ENCODE measurements at places on chromosomes 4 and X.

DNA sequence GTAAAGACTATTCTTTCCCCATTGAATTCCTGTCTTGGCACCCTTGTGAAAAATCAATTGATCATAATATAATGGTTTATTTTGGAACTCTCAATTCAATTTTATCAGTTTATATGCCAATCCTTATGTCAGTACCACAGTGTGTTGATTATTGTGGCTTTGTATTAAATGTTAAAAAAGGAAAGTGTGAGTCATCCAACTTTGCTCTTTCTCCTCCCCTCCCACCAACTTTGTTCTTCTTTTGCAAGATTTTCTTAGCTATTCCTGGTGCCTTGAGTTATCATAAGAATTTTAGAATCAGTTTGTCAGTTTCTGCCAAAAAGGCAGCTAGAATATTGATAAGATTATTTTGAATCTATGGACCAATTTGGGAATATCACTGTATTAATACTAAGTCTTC, 11.2 kb upstream of the RNF175 start:
- no peak for DNase-seq

- DNase-seq: no peak
Observed at GRCh38 chr4:89906777-89907521, 12.3 kb downstream of the MMRN1 start.

DNA sequence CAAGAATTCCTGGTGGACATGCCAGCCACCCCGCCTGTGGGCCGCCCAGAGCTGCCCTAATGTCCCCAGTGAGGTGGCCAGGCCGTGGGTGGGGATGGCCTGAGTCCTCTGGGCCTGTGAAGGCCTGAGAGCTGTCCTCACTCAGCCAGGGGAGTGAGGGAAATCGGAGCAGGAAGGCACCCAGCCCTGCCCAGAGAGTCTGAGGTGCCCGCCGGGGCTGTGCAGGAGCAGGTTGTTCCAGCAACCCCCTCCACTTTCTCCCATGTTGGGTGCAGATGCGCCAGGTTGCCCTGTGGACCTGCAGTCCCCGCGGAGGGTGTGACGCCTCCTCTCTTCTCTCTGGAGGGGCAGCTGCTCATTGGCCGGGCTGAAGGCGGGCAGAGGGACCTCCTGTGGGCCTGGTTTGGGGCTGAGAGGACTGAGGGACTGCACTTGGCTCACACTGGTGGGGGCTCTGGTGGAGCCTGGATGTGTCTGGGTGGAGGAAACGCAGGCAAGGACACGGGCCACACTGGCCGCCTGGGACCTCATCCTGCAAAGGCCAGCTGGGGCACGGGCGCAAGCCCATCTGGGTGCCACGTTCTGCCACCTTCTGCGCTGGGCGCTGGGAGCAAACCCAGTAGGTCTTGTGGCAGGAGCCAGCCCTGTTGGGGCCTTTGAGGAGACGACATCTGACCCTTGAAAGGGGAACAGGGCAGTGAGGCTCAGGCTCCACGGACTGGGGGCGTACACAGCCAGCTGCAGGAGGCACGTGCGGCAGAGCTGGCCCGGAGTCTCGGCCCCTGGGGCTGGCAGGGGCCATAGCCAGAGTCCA, 14.0 kb downstream of the DOK7 start:
- DNase-seq: no peak

DNA sequence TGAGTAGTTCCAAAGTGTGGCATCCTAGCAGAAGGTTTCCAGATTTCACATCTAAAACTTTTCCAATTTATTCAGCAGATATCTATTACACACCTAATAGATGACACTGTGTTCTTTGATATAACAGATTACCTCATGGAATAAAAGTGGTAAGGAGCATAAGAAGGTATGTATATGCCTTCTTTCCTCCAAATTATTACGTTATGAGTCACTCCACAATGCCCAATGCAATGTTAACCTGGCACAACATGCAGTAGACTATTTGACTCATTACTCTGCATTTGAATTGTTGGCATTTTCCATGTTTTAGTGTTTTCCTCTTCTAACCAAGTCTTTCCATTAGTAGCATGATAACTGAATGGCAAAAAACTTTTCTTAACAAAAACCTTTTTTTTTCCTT, 383.6 kb downstream of the ADGRL3 start:
- no peak for DNase-seq

- DNase-seq: no peak
Observed at GRCh38 chr4:5973486-5974220, 44.6 kb downstream of the C4orf50 start.

- DNase-seq: no peak
Observed at GRCh38 chrX:154515090-154515965, 704 bp downstream of the FAM3A start.

- DNase-seq: no peak
Observed at GRCh38 chr4:150207871-150208270, 129.6 kb downstream of the DCLK2 start.

GRCh38 chr4:147093206-147093605, 147.5 kb upstream of the TTC29 start:
- no peak for DNase-seq

GRCh38 chr4:40557736-40558135, 71.9 kb downstream of the RBM47 start:
- DNase-seq: no peak

GRCh38 chr4:87849612-87850011, 16.8 kb downstream of the MEPE start:
- no peak for DNase-seq

- DNase-seq: no peak
Observed at GRCh38 chrX:47185241-47185640, 8.4 kb upstream of the UBA1 start.

DNA sequence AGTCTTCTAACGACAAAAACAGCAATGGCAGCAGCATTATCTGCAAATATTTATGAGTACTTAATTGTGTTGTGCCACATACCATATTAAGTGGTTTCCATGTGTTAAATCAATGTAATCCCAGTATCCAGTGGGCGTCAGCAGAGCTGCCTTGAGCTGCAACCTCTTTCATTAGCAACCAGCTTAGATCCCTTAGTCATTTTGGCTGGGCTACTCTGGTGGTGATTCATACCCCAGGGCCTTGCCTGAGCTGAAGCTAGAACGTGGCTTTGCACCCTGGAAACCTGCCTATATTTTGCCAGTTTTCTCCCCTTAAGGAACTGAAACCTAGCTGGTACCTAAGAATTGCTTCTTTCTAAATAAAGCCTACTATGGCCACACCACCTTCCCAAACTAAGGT, 474.3 kb upstream of the FTHL17 start:
- no peak for DNase-seq

DNA sequence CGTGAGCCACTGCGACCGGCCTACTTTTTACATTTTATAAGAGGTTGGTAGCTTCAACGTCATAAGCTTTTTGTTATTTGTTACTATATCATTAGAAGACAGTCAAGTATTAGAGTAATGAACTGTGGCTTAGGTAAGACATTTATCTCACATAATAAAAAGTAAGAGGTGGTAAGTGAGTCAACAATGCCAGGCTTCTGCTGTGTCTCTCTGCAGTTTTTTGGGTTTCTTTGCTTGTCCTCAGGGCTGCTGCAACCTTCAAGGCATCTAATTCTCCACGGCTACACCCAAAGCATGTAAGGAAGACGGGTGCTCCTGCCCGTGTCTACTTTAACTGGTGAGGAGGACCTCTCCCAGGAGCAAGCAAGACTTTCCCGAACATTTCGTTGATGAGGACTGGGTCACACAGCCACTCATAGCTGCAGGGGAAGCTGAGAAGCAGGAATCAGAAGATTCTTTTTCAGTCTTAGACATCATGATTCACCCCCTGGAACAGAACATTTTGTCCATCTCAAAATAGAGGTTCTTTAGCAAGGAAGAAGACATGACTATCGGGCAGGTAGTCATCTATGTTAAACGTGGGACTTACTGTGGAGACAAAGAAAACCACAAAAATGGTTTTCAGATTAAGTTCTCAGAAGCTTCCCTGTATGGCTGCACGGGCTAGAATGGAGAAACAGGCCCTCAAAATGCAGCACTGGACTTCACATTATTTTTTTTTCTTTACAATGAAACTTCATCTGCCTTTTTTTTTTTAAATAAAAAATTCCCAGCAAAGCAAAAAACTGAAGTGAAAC, 13.0 kb upstream of the RHOH start:
- no peak for DNase-seq

DNA sequence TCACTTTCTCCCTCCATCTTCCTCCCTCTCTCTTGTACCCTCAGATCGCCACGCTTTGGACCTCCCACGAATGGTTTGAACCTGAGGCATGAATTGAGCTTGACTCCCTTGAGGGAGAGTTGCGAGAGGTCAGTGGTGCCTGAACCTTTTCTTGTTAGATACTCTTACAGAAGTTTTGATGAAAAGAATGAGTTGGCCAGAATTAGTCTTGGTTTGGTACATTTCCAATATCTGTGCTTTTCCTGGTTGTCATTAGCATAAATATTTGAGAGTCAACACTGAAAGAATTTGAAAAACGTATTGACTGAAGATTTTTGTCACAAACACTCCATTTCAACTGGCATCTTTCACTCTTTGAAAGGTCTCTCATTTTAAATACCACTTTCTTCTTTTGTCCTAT, 510.6 kb upstream of the DIPK2B start:
- DNase-seq: no peak

DNA sequence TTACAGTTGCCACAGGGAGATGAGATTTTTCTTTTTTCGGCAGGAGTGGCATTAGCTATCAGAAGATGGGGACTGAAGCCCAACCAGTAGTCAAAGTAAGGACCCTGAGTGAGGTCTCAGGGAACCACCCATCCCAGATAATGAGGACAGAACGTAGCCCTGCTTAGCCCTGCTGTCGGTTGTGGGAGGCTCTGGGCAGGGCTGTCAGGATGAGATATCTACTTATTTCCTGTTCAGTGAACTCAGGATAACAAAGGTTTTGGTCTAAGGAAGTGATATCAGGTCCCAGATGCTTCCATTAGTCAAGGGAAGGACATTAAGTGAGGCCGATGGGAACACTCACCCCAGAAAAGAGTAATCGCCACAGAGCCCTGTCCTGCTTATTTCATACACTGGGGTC, 2.3 kb downstream of the MAGEB16 start:
- no peak for DNase-seq

DNA sequence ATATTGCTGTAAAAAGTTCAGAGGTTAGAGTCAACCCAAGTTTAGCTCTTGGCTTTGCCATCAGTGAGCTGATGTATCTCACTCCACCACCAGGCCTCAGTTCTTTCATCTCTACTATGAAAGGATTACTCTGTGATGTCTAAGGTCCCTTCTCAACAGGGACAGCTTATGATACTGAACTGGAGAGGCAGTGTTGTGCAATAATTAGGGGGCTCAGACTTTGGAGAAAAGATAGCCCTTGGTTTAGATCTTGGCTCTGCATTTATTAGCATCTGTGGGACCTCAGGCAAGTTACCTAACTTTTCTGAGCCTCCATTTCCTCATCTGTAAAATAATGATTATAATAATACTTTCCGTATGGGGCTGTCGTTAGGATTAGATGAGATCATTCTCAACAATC, 89.0 kb downstream of the COL4A6 start:
- DNase-seq: no peak
